CD4-positive, alpha-beta T cell treated with Interleukin-2 at 100 ng/mL for 4 hours (primary cell): ENCODE measurements at places on chromosomes 5 and 9.

DNA sequence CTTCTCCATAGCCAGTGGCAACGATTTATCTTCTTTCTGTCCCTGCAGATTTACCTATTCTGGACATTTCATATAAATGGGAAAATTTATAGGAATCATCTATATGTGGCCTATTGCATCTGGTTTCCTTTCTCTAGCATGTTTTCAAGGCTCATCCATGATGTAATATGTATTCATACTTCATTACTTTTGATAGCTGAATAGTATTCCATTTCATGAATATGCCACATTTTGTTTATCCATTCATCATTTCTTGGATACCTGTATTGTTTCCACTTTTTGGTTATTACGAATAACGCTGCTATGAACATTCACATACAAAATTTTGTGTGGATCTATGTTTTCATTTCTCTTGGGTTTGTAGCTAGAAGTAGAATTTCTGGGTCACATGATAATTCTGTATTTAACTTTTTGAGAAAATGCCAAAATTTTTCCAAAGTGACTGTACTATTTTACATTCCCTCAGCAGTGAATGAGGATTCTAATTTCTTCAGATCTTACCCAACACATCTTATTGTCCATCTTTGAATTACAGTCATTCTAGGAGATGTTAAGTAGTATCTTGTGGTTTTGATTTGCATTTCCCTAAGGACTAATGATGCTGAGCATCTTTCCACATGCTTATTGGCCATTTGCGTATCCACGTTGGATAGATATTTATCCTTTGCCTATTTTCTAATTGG is 3.6 kb downstream of the IARS1 start:
- no peak for DNase-seq

DNA sequence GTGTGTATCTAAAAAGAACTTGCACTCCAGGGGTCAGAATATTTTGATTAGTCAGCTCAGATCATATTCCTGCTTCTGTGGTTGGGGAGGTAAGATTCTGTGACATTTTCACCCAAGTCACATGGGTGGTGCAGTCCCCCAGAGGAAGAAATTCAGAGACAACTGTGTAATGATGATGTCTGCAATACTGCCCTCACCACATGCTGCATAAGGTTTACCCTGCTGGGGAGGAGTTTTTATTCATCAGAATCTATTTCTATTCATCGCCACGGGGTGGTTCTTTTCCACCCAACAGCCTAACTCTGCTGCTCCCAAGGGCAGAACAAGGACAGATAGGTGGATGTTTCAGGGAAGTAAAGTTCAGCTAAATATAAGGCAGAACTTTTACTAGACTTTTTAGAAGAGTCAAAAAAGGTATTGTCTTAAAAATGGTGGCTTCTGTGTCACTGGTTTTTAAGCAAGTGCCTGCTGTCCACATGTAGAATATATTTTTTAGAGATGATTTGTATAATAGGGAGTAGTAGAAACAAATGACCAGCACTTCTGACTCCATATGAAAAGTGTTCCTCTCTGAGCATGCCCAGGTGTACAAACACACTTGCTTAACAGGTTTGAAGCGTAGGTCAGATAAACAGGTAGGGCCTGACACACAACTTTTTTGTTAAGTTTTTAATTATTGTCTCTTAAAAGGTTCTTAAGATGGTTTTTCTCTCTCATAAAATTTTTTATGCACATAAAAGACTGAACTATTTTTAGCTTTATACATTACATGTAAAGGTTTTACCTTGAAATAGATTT is 352.7 kb downstream of the LRRC70 start:
- DNase-seq: no peak

DNA sequence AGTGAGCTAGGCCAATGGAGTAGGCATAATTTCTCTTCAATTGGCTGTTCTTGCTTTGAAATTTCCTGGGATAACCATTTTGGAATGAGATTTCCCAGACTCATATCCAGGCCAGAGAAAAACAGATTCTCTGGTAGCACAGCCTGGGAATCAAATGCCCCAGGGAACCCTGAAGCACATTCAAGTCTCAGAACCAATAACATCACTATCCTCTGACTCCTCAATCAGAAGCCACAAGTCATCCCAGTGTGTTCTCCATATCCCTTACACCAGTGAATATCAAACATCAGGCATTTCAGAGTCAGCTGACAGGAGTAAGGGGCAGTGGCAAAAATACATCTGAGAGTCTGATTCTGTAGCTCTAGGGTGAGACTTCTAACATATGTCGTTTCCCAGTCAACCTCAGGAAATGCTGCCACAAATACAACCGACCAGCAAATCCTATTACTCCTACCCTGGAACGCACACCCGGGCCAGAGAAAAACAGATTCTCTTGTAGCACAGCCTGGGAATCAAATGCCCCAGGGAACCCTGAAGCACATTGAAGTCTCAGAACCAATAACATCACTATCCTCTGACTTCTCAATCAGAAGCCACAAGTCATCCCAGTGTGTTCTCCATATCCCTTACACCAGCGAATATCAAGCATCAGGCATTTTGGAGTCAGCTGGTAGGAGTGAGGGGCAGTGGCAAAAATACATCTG is 537.7 kb upstream of the NMUR2 start:
- DNase-seq: no peak

DNA sequence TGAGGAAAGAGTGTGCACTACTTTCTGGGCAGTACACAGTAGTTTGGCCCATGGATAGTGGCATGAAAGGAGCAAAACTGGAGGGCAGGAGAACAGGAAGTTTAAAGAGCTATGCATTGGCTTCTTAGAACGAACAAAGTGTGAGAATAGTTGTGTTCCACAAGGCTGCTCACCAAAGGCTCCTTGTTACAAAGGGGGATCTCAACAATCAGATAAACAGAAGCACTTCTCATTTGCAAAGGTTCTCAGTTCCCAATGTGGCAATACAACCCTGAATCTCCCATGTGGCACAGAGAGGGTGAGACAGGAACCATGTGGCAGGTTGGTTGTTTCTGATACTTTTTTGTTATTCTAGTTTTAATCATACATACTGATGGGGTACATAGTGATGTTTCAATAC is 158.4 kb downstream of the CARTPT start:
- no peak for DNase-seq

GRCh38 chr5:74212336-74212735 is 428.2 kb downstream of the ENC1 start:
- DNase-seq: no peak

DNA sequence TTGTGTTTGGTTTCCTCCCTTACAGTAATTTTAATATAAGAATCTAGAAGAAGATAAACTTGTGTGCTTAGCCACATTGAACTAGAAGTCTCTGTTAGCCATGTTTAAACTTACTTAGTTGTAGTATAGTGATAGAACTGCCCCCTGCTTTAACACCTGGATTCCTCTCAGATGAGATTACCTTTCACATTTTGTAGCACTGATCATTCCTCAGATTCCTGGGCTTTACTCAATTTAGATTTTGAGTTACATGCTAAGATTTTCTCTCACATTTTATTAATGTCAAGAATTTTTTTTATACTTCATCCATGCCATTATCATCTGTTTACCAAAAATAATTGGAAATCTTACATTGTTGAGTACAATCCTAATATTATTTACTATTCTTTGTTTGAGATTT is 70.5 kb downstream of the GPBP1 start:
- no peak for DNase-seq

DNA sequence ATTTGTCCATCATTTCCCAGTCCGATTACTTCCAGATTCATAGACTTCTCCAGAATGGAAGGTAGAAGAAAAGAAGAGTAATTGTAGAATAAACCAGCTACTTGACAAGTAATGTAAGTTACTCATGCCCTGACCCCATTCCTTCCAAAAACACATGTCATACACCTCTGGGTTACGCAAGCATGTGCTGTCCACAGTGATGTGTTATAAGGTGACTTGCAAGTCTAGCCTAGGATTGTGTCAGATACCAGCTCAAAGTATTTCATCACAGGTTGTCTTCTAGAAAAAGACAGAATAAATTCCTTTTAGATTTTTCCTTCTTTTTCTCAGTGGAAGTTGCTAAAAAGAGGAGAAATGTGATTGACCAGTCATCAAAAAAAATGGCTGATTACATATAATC is 8.0 kb upstream of the TLR4 start:
- no peak for DNase-seq

- no peak for DNase-seq
These were observed 32.9 kb downstream of the OCLN start for GRCh38 chr5:69525490-69525889.

- no peak for DNase-seq
These were observed 11.3 kb downstream of the SIL1 start for GRCh38 chr5:139186752-139187326.

DNA sequence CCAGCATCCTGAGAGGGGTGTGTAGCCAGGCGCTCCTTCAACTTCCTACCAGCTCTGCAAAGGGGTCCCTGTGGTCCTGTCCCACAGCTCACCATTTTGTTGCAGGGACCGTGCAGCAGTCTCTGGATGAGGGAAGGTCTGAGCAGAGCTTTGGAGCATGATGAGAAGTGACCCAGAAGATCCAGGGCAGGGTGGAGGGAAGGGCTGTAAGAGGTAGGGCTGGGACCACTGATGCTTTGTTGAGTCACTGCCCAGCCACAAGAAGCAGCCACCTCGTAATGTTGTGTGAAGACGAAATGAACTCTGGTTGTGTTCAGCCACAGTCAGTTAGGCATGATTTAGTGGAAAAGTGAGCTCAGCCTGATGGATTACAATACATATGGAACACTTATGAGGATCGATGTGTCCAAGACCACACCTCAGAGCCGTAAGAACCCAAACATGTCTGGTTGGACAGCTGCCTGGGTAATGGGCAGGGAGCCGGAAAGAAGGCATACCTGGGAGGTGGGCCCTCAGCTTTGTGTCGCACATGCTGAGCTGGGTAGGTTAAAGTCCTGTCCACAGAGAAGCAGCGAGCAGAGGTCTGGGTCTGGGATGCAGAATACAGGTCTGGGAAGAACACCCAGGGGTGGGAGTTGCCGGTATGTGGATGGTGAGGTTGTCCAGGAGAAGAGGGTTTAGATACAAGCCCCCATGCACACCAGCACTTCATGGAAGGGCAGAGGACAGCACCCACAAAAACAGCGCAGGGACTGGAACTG is 250.1 kb downstream of the GADD45G start:
- no peak for DNase-seq

- no peak for DNase-seq
These were observed 163.2 kb downstream of the SH3GL2 start for GRCh38 chr9:17742067-17742466.

- DNase-seq: no peak
These were observed 37.4 kb upstream of the SRP19 start for GRCh38 chr5:112823656-112824055.

GRCh38 chr5:40687321-40687720 is 7.6 kb downstream of the PTGER4 start:
- DNase-seq: no peak

DNA sequence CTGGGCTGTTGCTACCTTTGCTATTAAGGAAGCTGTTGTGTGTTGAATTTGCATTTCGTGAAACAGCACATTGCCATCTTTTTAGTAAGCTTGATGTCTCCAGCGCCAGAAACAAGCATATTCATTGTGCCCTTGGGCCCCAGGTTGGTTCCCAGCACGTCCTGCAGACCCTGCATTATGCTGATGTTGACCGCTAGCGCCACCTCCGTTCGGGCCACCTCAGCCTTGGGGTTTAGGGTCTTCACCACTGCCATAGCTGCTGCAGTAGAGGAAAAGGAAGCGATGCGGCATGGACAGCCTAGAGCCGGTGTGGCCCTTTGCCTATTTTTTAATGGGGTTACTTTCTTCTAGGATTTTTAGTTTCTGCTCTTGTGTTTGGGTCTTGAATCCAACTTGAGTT is 23.8 kb upstream of the OTULIN start:
- no peak for DNase-seq

- DNase-seq: no peak
These were observed 36.6 kb downstream of the DROSHA start for GRCh38 chr5:31495336-31495735.

- DNase-seq: no peak
These were observed 4.6 kb upstream of the SUSD3 start for GRCh38 chr9:93053781-93054331.

DNA sequence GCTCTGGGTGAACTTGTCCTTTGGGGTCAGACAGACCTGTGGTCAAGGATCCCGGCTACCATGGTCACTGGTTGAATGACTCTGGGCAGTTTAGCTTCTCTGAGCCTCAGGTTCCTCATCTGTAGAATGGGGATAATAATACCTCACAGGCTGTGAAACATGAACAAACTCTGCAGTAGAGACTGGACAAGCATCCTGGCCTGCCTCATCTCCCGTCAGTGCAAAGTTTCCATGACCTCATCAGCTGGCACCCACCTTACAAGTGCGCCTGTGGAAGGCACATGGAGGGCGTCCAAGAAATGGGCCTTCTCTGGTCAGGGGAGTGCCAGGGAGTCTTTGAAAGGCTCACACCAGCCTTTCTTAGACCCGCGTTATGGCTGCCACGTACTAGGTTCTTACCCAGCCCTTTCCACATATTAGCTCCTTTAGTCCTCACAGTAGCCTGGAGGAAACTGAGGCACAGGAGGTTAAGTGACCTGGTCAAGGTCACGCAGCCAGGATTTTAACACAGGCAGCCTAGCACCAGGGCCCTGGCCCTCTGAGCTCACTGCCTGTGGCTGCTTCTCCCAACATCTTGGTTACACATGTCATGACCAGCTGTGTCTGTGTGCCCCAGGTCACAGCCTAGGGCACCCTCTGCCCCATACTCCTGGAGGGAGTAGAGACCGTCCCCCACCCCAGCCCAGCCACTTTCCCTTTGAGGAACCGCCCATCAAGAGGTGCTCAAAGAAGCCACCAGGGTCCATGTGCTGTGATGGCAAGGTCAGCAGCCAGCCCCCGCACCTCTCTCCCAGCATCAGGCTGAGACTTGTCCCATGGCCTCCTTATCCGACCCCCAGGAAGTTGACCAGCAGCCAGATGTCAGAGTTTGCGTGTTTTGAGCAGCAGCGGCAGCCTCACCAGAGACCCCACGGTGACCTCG is 39.4 kb upstream of the RPL26L1 start:
- DNase-seq: no peak

DNA sequence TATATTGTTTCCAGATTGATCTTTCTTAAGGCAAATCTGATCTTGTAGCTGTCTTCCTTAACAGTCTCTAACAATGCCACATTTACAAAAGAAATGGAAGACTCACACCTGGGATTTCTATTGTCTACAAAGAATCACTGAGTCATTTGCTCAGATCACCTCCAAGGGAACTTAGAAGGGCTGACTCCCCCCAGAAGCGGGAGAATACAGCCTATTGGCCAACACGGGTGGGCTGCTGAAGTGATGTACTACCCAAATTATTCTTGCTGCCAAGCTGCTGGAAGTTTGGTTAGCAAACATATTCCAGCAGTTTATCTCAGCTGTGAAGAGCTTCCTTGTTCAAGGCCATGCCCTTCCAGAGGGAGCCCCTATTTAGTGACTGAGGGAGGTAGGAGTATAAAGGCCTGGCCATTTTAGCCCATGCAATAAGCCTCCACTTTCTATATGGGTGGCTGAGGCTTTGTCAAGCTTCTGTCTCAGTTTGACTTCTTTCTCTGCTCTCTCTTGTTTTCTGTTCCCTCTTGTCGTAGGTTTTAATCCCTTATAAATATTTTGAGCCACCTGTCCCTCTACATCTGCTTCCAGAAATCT is 379.4 kb downstream of the PRR16 start:
- no peak for DNase-seq

- no peak for DNase-seq
These were observed 812.4 kb downstream of the KCTD16 start for GRCh38 chr5:144983101-144983500.

- no peak for DNase-seq
These were observed 9.6 kb upstream of the PAPPA start for GRCh38 chr9:116144038-116144437.
